CD4-positive, alpha-beta T cell treated with Interleukin-17A for 1 hour (primary cell): ENCODE measurements at places on chromosomes 5 and 9.
A peak's percentile ranks its signal among the peaks of the same experiment; 100 is the strongest.

- DNase-seq, result no peak
Observed at GRCh38 chr5:108560581-108560980, 178.7 kb upstream of the FBXL17 start.

- DNase-seq, result no peak
Observed at GRCh38 chr5:158809310-158809850, 290.3 kb downstream of the EBF1 start.

DNA sequence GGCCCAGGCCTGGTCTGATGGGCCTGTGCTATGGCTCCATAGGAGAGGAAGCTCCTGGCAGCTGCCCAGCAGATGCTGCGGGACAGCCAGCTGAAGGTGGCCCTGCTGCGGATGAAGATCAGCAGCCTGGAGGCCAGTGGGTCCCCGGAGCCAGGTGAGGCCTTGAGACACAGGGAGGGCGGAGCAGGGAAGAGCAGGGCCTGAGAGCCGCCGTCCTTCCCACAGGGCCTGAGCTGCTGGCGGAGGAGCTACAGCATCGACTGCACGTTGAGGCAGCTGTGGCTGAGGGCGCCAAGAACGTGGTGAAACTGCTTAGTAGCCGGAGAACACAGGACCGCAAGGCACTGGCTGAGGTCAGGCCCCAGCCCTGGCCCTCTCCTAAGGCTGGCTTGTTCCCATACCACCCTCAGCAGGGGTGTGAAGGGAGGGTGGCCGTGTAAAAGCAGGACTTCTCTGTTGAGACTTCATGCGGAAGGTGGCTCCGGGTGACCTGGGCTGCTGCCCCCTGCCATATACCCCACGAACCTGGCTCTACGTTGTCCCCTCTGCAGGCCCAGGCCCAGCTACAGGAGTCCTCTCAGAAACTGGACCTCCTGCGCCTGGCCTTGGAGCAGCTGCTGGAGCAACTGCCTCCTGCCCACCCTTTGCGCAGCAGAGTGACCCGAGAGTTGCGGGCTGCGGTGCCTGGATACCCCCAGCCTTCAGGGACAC is 4.5 kb downstream of the PKN3 start:
- no peak for DNase-seq

DNA sequence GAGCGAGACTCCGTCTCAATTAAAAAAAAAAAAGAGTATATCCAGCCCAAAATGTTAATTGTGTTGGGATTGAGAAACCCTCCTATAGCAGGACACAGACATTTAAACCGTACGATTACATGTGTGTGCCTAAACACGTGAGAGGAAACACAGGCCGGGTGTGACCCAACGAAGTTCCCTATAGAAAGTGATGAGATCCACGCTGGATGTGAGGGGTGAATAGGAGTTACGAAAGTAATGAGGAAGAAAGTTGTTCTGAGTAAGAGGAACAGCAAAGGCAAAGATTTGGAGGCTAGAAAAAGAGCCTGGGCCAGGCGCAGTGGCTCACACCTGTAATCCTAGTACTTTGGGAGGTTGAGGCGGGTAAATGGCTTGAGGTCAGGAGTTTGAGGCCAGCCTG is 13.6 kb downstream of the NAIF1 start:
- DNase-seq, result peak; percentile 33

DNA sequence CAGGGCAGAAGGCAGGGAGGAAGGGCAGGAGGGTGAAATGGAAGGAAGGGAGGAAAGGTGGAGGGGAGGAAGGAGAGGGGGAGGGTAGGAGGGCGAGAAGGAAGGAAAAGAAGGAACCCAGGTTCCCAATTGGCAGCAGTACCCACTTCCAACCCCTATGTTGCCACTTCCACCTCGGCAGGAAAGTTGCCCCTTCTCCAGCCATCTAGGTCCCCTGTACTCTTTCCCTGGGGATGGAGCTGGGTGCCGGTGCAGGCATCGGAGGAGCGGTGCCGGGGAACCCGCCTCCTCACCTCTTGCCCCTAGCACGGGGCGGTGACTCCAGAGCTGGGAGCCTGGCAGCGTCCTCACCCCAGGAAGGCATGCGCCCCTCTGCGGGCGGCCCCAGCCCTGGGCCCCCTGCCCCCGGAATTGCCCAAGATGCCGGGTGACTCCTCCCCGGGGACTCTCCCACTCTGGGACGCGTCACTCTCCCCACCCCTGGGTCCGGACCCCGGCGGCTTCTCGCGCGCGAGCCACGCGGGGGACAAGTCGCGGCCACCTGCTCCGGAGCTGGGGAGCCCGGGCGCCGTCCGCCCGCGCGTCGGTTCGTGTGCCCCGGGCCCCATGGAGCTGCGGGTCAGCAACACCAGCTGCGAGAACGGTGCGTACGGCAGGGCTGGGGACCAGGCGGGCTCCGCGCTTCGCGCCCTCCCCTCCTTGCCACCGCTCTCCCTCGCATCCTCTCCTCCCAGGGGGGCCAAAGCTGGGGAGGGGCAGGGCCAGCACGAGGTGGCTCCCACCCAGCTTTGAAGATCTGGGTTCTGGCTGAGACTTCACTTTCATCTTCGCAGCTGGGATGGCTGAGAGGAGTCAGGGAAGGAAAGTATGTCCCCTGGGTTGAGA is at the start of gene NIPAL4:
Gene NIPAL4 (plus strand): TSS at position 499 of the 885 bp plus-strand sequence. CDS start 108 bp downstream, at position 607.
- DNase-seq, result peak; percentile 36

- no peak for DNase-seq
Observed at GRCh38 chr5:132010989-132011621, 353 bp downstream of the ACSL6 start.

- no peak for DNase-seq
Observed at GRCh38 chr9:2681981-2682380, 35.3 kb upstream of the KCNV2 start.

- DNase-seq, result no peak
Observed at GRCh38 chr5:36392186-36392585, 90.5 kb upstream of the RANBP3L start.

GRCh38 chr5:32029261-32029660 is 144.9 kb downstream of the GOLPH3 start:
- DNase-seq, result no peak

DNA sequence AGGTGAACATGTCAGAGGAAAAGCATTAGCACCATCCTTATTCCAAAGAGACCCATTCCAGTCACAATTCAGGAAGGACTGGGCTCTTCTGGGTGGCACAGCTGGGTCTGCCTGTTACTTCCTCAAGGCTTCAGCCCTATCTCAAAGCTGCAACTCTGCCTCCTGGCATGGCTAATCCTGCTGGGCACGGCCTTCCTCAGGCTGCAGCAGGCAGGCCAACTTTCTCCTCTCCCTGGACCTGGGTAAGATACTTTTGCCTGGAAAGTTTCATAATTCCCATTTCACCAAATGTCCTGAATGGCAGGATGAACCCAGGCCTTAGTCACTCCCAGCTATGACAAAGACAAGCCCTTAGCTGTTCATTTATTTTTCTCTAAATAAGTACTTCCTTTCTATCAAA is 50.1 kb downstream of the MACROH2A1 start:
- no peak for DNase-seq

GRCh38 chr5:6583049-6583880 is 49.6 kb downstream of the NSUN2 start:
- DNase-seq, result peak; percentile 7
